ENCODE measurements at places on chromosomes 6 and 20. TPM values are rescaled to one million over a fixed set of nuclear protein-coding genes. Genes with fewer than 3 reads are reported as not detected.

CALHM6 gene
- total RNA-seq, result 1.2 TPM

DNA sequence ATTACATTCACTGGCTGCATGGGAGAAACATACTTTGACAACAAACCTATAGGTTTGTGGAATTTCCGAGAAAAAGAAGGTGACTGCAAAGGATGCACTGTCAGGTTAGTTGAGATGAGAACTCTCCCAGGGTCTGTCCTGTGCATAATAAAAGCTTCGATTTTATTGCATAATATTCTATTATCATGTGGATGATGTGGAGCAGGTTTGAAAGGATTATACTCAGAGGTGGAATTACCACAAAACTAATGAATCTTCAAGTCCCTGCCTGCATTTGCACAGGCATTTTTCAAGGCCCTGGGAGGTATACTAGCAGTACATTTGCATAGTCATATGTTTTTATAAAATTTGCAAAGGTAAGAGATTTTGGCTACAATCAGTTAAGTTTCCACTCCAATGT, 249.8 kb downstream of the ARHGAP18 start:
- DNase-seq, result no peak

DNA sequence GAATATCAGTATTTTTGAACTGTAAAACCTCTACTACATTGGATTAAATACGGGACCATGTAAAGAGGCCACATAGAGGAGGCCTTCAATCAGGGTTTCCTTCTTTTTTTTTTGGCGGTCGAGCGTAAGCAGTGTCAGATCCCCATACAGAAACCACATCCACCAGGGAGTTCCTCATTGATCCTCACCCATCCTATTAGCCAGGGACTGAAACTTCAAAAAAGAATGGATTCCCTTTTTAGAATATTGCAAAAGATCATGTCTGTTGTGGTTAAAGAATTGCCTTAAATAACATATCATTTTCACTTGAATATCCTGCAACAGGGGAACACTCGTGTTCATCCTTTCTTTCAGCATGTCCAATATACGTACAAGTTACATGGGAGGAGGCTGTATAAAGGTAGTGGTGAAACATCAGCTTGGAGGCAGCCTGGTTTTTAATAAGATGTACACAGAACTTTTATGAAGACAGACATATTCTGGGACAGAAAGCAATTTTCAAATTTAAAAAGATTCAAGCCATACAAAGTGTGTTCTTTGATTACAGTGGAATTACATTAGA, 96.1 kb downstream of the PPP1R14C start:
- DNase-seq, result no peak

DNA sequence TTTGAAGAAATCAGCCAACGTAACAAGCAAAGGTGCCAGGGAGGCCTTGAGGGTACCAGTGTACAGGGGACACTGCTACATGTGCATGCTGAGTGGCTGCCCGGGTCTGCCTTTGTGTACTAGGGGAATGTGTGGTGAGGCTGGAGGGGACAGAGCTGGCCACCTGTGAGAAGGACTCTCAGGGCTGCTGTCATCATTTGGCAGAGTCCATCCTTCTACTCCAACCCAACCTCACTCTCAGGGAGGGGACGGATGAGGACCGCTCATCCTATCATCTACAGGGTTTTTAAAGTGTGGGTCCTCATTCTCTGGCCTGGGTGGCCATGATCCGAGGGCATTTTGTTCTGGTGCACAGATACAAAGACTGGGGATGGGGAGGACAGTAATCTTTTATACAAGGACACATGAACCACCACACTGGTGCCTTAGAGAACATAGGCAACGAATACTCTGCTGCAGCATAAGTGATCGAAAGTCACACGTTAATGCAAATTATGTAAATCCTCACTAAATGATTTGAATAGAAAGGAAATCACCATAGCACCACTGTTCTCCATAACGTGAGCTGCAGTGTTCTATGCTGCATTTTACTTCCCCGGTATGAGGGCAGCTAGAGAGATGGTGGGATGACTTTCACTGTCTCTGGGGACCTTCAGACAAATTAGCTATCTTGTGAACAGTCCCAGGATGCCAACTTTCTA, 181.4 kb downstream of the GMPR start:
- no peak for DNase-seq

DNA sequence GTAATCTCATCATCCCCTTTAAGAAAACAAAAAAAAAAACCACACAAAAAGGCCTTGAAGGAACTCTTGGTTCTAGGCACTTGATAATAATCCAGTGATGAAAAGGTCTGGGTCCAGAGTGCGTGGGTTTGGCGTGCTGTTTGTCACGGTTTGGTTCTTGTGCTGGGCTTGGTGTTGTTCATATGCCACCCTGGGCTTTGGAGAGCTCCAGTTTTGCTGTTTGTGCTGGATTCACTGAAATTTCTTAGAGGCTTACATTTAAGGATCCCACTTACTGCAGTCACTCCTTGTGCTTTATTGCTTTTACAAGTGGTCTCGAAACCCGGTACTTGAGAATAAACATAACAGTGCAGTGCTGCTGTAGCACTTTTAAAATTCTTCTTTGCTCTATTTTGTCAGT, 68.8 kb upstream of the XRN2 start:
- DNase-seq, result no peak

UST gene
- 3.4 TPM for total RNA-seq

DEFB124 gene
- total RNA-seq, result not detected

DNA sequence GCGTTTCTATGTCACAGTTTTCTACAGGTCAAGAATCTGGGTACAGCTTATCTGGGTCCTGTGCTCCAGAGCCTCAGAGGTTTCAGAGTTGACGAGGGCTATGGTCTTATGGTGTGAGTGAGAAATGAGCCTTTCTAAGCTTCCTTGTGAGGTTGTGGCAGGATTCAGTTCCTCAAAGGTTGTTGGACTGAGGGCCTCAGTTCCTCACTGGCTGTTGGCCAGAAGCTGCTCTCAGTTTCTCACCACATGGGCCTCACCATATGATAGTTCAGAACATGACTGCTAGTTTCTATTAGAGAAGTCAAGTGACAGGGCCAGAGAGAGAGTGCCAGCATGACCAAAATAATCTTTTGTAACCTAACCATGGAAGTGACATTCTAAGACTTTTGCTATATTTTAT, 96.1 kb downstream of the NUS1 start:
- no peak for DNase-seq

- no peak for DNase-seq
Observed at GRCh38 chr6:100203400-100203799, 209.4 kb upstream of the MCHR2 start.

GRCh38 chr6:139433631-139434419, 59.4 kb upstream of the CITED2 start:
- no peak for DNase-seq

DAAM2 gene
- 16.1 TPM for total RNA-seq

- DNase-seq, result no peak
Observed at GRCh38 chr20:24211972-24212371, 223.4 kb upstream of the GGTLC1 start.

- DNase-seq, result no peak
Observed at GRCh38 chr6:67244037-67244436, 1391.0 kb upstream of the ADGRB3 start.

DNA sequence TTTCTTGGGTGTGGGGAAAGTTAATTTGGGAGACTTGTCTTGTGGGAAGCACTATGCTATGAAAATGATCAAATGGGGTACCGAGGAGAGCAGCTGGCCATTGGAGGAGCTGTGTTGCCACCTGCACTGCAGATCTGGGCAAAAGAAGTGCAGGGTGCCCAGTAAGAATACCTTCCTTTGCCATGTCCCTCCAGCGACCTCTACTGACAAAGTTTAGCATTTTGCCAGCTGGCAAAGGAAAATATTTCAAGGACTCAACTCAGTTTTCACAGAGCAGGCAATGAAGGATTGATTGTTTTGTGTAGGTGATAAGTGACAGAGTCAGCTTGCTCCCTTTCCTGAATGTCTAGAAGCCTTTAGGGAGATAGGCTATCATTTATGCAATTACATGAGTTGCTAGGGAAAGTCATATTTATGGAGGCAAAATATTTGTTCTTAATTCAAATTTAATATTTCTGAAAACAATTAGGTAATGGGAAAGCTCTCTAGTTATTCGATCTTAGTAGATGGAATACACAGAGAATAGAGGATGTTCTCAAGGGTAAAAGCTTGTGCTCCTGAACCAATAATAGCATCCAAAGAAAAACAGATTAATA, 118.4 kb downstream of the FARS2 start:
- DNase-seq, result no peak

GRCh38 chr6:37514321-37514771, 14.7 kb upstream of the CCDC167 start:
- DNase-seq, result no peak

- DNase-seq, result no peak
Observed at GRCh38 chr6:156098839-156099238, 643.2 kb upstream of the NOX3 start.

VSX1 gene
- total RNA-seq, result not detected

GRCh38 chr6:81401970-81402690, 350.4 kb downstream of the TENT5A start:
- no peak for DNase-seq

PPP1R3G gene
- 13.9 TPM for total RNA-seq

- no peak for DNase-seq
Observed at GRCh38 chr6:98136333-98136732, 698.0 kb upstream of the POU3F2 start.

DNA sequence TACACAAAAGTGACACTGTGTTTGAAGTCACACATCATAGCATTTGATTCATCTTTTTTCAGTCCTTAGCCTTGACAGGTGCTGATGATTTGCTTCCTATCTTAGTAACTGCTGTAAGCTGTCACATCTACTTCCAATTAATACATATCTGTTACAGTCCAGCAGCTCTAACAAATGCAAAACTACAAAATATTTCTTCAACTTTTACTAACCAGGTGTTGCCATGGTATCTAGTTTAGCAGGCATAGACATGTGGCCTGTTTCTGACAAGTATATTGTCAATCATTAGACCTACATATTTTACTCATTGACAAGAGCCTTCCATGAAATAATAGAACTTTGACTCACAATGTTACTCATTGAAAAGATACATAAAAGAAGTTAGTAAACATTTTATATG, 1159.7 kb downstream of the GRIK2 start:
- no peak for DNase-seq

GRCh38 chr6:45537539-45537938, 159.8 kb upstream of the SUPT3H start:
- no peak for DNase-seq

- peak; percentile 57 for DNase-seq
Observed at GRCh38 chr6:165573671-165574070, 89.4 kb downstream of the PDE10A start.

GRCh38 chr20:62669249-62669648, 26.9 kb downstream of the SLCO4A1 start:
- DNase-seq, result no peak

FRK gene
- 8.8 TPM for total RNA-seq

TBP gene
- total RNA-seq, result 8.8 TPM

MARCKS gene
- 25.4 TPM for total RNA-seq

- no peak for DNase-seq
Observed at GRCh38 chr20:10868299-10868698, 194.5 kb upstream of the JAG1 start.

DNA sequence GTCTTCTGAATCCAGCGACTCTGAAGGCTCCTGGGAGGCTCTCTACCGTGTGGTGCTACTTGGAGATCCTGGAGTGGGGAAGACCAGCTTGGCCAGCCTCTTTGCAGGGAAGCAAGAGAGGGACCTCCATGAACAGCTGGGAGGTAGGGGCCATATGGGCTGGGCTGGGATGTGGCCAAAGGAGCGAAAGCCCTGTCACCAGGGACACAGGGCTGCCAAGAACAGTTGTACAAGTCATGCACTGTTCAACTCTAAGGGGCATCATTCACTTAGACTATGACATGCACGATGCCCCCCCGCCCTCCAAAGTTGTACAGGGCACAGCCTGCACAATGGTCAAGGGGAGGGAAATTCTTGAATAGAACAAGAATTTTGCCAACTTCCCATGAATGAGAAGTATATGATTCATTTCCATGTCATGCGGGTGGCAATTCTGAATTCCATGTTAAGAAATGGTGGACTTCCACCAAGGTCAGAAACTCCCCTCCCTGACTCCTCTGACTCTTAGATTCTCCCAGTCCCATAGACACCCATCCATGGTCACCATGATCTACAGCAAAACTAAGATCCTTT, 1.6 kb downstream of the REM1 start:
- DNase-seq, result peak; percentile 33

DNA sequence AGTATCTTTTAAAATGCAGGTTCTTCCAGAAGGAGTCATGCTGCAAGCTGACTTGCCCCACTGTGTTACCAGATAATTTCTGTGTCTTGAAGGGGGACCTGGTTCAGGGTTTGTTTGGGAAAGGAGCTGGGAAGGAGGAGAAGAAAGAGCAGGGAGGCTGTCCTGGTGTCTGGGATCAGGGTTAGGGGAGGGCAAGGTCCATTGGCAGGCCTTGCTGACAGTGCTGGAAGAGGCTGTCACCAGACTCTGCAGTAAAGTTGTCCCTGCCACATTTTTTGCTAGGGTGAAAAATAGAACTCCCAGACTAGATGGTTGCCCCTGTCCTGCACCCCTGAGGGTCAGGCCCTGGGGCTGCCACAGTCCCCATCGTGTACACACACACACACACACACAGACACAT, 14.9 kb downstream of the GLP1R start:
- no peak for DNase-seq

GRCh38 chr20:50762435-50763220, 31.2 kb downstream of the PARD6B start:
- DNase-seq, result peak; percentile 90

EYS gene
- total RNA-seq, result not detected

GRCh38 chr6:11814106-11814505, 35.5 kb upstream of the ADTRP start:
- DNase-seq, result no peak

DNA sequence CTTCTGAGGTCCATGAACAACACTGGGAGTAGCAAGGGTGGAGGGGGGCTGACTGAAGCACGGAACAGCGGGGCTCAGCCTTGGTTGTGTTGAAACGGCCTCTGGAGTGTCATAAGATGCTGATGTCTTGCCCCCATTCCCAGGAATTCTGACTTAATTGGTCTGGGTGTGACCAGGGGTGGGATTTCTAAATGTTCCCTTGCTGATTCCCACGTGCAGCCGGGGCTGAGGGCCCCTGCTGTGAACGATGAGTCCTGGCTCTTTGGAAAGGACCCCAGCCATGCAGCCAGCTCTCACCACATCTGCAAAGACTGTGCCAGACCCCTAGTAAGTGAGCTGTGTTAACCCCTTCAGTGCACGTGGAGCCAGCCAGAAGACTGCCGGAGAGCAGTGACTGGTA, 28.6 kb upstream of the FAM50B start:
- DNase-seq, result no peak

GRCh38 chr20:11755071-11755841, 162.4 kb upstream of the BTBD3 start:
- no peak for DNase-seq

GRCh38 chr6:126905917-126906316, 212.6 kb upstream of the RSPO3 start:
- no peak for DNase-seq

GRCh38 chr6:36735110-36736071, 37.8 kb downstream of the RAB44 start:
- DNase-seq, result peak; percentile 91

- DNase-seq, result no peak
Observed at GRCh38 chr6:163370464-163371117, 43.9 kb upstream of the QKI start.

GRCh38 chr20:59696476-59696875, 92.1 kb downstream of the PHACTR3 start:
- DNase-seq, result no peak

Data from left ventricle myocardium superior (tissue), 1 donor.